ENCODE measurements at places on chromosomes 1 and 21.

- DNase-seq: no peak
Observed at GRCh38 chr1:50700214-50700613, 259.9 kb downstream of the FAF1 start.

- no peak for DNase-seq
Observed at GRCh38 chr1:175364424-175365076, 172.0 kb upstream of the KIAA0040 start.

- no peak for DNase-seq
Observed at GRCh38 chr1:164608651-164609057, 49.7 kb downstream of the PBX1 start.

DNA sequence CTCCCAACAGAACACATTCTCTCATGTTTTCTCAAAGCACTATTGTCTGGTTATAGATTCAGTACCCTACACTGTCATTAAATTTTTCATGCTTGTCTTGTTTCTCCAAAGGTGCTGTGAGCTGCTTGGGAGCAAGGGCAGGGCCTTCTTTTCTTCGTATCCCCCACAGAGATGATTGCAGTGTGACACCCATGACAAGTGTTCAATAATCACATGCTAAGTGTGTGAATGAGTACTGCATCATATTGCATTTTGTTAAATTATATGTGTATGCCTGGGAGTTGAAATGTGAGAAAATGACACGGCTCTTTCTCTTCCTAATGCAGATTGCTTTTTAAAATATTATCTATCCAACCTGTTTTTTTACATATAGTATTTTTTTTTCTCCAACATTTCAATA is 57.3 kb upstream of the MAGI3 start:
- no peak for DNase-seq

GRCh38 chr1:39165049-39165448 is 39.4 kb upstream of the MACF1 start:
- no peak for DNase-seq
